ENCODE measurements at places on chromosomes 7 and 10.

DNA sequence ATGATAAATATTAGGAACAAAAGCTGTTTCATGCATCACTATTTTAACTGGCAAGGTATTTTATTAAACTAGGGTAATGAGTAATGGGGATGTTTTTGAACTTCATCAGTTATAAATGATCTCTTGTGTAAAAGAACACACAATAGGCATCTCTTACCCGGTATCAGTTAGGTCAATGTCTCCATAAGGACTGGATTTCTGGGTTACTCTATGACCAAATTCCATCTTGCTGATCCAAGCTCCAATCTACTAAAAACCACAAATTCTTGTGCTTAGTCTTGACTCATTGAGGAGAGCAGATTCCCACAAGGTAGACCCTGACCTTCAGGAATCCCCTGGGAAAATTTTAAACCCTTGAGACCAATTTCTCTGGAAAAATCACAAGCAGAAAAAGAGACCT lies 1167.7 kb downstream of the XPNPEP1 start:
- no peak for DNase-seq

DNA sequence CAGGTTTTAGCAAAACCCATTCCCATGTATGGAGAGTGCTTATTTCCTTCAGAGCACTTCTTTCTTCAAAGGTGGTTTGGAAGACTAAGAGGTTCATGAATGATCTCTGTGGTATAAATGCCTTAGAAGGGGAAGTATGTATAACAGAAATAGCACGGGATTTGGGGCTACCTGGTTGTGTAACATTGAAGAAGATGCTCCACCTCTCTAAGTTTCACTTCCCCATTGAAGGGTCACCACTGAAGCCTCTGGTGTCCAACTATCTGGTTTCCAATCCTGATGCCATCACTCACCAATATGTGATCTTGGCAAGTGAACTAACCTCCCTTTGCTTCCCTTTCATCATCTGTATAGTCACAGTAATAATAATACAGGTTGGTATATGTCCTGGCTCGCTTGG lies 37.2 kb downstream of the CYCS start:
- DNase-seq, result no peak

- no peak for DNase-seq
Measured at GRCh38 chr7:135074096-135074495, 73.8 kb upstream of the TMEM140 start.

DNA sequence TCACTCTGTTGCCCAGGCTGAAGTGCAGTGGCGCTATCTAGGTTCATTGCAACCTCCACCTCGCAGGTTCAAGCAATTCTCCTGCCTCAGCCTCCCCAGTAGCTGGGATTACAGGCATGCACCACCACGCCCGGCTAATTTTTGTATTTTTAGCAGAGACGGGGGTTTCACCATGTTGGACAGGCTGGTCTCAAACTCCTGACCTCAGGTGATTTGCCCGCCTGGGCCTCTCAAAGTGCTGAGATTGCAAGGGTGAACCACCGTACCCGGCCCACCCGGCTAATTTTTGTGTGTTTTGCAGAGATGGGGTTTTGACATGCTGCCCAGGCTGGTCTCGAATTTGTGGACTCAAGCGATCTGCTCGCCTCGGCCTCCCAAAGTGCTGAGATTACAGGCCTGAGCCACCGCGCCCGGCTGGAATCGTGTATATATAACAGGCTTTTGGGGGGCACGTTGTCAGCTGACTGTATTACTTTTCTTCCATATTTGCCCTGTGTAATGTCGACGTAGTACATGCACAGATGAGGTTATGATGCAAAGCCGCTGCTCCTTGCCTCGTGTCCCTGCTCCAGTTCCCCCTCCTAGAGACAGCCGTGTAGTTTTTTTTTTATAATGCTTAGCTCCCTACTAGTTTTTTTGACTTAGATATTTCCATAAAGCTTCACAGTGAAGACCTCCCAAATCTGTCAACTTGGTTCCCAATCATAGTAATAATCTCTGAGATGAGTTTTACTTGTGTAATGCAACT lies 883 bp upstream of the TRA2A start:
- no peak for DNase-seq

- no peak for DNase-seq
Measured at GRCh38 chr7:48419401-48419800, 248.1 kb downstream of the ABCA13 start.

GRCh38 chr7:30931161-30931928 lies 19.7 kb downstream of the AQP1 start:
- DNase-seq, result no peak

- no peak for DNase-seq
Measured at GRCh38 chr7:26664735-26665416, 199.5 kb downstream of the SKAP2 start.

- no peak for DNase-seq
Measured at GRCh38 chr7:28067171-28067570, 113.4 kb downstream of the JAZF1 start.

- DNase-seq, result no peak
Measured at GRCh38 chr7:123748171-123748733, 551 bp downstream of the WASL start.

DNA sequence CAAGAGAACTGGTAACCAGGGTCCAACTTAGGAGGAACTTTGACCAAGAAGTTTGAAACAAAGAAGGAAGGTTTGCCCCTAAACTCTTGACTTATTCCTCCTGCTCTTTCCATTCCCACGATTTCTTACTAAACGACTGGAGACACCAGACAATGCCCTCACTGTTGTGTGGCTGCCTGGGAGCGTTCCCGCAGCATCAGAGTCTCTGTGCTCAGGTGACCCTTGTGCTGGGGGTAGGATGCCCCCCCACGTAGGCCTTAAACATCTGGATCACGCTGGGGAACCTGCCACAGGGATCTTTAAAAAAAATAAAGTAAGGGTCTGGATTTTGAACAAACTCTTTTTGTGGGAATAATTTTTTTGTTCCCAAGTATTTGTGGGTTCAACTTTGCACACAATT lies 30.1 kb upstream of the CTBP2 start:
- DNase-seq, result no peak

DNA sequence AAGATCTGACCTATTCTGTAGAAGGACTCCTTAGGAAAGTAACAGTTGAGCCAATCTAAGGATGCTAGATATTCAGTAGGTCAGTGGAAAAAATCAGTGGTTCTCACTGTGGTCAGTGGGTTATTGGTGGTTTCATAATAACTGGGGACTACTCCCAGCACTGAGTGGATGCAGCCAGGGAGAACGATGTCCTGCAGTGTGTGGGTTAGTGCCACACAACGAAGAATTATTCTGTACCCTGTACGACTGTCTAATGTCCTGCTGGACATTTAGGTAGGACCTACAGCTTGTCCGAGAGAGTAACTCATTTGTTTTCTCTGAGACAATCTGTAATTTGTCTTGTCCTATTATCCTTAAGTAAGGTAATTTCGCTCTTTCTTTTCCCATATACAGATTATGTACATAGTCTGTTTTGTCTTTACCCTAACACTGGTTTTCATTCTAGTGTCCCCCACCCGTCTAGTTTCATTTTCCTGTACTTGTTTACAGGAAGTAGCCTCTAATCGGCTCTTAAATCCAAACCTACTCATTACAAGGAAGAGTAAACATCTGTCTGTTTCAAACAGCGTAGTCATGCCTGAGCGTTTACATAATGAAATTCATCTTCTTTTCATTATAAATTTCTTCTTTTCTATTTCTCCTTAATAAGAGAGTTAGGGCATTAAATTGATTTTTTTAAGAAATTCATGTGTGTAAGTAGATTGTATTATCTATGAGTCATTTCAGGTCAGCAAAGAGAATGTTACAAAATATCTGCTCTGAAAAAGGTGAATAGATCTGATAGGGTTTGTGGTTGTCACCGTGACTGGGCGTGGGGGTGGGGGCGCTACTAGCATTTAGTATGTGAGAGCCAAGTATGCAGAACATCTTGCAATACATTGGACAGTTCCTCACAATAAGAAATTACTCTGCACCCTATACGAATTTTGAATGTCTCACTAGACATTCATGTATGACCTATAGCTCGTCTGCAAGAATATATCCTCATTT lies 8.3 kb upstream of the ZC3HAV1L start:
- DNase-seq, result no peak

DNA sequence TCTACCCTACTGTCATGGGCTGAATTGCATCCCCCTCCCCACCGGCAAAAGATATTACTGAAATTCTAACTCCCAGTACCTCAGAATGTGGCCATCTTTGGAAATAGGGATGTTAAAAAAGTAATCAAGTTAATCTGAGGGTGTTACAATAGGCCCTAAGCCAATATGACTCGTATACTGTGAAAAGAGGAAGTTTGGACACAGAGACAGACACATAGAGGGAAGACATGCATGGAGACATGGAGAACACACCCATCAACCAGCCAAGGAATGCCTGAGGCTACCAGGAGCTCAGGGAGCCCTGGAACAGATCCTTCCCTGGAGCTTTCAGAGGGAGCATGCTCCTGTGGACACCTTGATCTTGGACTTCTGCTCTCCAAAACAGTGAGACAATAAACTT lies 138.2 kb upstream of the ADO start:
- no peak for DNase-seq
